ENCODE measurements at places on chromosomes 1 and 21. TPM values are rescaled to one million over a fixed set of nuclear protein-coding genes. Genes with fewer than 3 reads are reported as not detected.

Gene TBX15
- not detected for total RNA-seq

Gene ENSA
- 185 TPM for total RNA-seq

Gene LGR6
- not detected for total RNA-seq

Gene B3GALNT2
- 11.6 TPM for total RNA-seq

Gene AMPD1
- not detected for total RNA-seq

Gene SPATA21
- total RNA-seq = not detected

Gene CHAF1B
- 17.1 TPM for total RNA-seq

Gene TIE1
- not detected for total RNA-seq

Measured in activated naive CD4-positive, alpha-beta T cell treated with anti-CD3 and anti-CD28 coated beads, Interleukin-2, amount 10 ng/mL, durations not matched to agents 5 hours and 36 hours (primary cell).